ENCODE measurements at places on chromosomes 7 and 10.
A peak's percentile ranks its signal among the peaks of the same experiment; 100 is the strongest.

GRCh38 chr7:69564454-69565417, 33.5 kb upstream of the AUTS2 start:
- DNase-seq = no peak

DNA sequence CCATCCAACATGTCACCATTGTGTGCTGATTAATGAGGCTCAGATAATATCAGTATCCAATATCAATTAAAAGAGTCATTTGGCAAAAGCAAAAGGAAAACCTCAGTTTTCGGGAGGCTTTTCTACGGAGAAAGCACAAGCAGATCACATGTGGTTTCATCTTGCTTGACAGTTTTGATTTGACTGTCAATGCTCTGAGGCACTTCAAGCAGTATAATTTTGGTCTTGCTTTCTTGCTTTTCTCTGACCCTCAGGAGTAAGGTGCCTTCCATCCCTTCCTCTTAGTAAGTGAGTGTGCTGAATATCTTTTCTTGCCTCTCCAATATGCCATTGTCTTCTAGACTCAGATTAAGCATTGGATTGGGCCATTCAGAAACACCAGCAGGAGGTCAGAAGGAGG, 115.5 kb upstream of the CALCR start:
- DNase-seq = no peak

- no peak for DNase-seq
These were observed 23.4 kb downstream of the PROSER2 start for GRCh38 chr10:11846542-11846941.

GRCh38 chr10:131070856-131071255, 240.7 kb downstream of the TCERG1L start:
- no peak for DNase-seq

DNA sequence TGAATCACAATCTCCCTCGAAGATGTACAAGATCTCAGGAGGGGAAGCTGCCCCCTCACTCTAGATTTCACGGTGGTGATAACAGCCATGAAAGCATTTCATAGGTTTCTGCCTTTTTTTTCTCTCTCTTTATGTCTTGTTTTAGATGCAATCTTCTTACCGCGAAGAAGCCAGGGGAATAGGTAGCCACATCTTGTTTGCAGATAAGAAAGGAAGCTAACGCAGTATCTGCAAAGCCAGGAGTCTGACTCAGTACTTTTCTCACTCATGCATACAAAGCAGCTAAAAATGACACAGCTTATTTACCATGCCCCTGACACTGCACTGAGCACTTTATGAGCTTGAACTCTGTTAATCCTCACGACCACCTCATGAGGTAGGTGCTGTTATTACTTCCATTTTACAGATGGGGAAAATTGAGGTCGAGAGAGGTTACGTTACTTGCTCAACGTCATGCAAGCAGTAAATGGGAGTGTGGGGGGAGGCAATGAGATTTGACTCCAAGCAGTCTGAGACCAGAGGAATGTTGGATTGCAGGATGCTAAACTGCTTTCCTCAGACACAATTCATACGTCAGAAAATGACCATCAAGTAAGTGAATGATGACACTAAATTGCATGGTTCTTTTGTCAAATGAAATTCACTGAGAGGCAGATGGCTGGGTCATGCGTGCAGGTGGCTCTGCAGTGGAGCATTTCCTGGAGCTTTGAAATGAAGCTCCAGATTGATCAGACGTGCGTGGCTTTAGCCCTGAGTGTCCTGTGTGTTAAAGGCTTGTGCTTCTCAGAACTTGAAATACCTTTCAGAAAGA, 3.3 kb downstream of the MAP3K8 start:
- no peak for DNase-seq

GRCh38 chr10:52226197-52226847, 87.8 kb upstream of the DKK1 start:
- no peak for DNase-seq

DNA sequence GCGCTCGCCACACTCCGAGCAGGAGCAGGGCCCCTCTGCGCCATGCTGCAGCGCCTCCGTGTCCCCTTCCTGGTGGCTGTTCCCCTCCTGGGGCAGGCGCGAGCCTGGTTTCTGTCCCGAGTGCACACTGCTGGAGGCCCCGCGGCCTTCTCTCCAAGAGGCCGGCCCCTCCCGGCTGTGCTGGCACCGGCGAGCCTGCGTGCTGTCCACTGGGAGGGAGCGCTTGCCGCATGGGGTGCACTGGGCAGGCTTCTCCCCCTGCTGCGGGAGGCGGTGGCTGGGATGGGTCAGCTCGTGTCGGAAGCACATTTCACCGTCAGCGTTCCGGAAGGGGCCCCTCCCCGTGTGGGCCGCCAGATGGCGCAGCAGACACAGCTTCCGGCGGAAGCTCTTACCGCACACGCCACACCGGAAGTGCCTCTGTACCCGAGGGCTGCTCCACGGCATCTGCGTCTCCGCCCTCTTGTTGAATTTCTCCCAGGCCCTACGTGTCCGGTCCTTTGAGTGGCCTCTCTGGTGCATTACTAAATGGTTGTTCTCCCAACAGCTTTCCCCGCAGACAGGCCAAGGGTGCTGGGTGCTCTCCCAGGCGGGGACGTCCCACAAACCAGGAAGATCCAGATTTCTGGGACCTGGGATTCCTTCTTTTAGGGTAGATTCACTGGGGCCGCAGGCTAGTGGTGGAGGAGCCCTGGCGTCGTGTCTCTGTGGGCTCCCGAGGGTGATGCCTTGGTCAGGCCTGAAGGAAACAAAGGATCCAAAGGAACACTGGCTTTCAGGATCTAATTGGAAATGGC, 18.7 kb downstream of the ZNF786 start:
- DNase-seq = peak; percentile 33

DNA sequence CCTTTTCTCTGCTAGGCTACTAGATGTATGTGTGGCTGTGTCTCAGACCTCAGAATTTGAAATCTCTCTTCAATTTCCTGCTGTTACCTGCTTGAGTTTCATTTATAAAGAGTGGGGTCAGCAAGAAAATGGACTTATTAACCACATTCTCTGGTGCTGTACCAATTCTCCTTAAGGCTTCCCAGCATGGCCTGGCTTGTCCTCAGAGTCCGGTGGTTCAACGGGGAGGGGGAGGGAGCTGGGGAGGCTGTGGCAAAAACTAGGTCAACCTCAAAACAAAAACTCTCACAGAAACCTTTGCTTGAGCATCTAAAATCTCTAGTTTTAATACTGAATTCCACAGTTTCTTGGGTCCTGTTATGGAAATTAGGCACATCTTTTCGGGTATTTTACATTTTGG, 389.1 kb upstream of the COBL start:
- DNase-seq = no peak

GRCh38 chr10:133298466-133298865, 10.2 kb downstream of the TUBGCP2 start:
- DNase-seq = no peak

GRCh38 chr10:123150271-123150985, 2.5 kb downstream of the HMX2 start:
- DNase-seq = no peak

GRCh38 chr10:108252771-108253170, 1088.3 kb upstream of the SORCS1 start:
- DNase-seq = no peak

- peak; percentile 28 for DNase-seq
These were observed 1.0 kb downstream of the UBTD1 start for GRCh38 chr10:97499561-97500296.

- DNase-seq = no peak
These were observed 16.9 kb upstream of the PRF1 start for GRCh38 chr10:70619271-70620019.

GRCh38 chr7:137882261-137882668, 35.5 kb upstream of the DGKI start:
- DNase-seq = no peak

DNA sequence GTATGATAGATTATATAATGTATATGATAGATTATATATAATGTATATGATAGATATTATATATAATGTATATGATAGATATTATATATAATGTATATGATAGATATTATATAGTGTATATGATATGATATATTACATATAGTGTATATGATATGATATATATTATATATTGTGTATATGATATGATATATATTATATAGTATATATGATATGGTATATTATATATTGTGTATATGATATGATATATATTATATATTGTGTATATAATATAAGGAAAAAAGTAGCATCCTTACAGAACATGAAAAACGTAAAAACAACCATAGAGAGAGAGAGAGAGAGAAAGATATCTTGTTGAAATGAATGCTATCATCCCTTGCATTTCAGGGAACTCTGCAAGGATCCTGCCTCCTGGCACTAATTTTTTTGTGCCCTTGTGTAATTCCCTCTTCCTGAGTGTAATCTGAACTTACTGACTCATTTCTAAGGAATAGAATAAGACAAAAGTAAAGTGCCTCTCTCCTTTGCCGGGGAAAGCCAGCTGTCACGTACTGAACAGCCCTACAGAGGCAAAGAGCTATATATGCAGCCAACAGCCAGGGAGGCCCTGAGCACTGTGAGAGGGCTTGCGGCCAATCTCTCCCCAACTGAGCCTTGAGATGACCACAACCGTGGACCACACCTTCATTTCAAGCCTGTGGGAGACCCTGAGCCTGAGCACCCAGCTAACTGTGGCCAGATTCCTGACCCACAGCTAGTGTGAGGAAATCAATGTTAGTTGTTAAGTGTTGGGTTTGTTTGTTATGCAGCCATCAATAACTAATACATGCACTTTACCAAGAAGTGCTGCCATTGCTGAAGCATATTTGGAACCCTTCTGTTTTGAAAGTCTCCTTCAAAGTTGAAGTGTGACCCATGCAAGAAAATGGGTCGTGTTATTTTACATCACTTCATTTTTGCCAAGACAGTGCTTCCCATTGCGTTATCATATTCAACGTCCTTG, 61.1 kb upstream of the EZH2 start:
- DNase-seq = no peak

DNA sequence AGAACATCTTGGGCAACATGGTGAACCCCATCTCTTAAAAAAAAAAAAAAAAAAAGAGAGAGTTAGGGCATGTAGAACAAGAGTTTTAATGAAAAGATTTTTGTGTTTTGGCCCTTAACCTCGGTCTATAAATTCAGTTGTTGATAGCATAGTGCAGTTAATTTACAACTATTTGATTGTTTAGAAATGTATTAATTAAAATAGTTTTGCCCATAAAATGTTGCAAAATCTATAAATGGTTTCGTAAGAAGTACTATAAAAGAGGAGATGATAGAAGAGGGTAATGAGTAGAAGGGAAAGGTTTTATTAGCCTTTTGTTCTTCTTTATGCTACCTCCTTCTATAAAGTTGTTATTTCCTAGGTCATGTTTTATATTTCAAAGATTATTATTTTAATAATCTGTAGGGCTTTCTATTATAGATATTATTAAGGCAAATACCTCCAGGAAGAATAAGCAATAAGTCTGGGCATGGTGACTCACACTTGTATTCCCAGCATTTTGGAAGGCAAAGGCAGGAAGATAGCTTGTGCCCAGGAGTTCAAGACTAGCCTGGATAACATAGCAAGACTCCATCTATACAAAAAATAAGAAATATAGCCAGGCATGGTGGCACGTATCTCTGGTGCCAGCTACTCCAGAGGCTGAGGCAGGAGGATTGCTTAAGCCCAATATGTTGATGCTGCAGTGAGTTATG, 73.3 kb downstream of the MCU start:
- DNase-seq = no peak

- no peak for DNase-seq
These were observed 27.4 kb upstream of the DGKI start for GRCh38 chr7:137873979-137874777.

- DNase-seq = no peak
These were observed 194.0 kb downstream of the CFTR start for GRCh38 chr7:117673839-117674238.

DNA sequence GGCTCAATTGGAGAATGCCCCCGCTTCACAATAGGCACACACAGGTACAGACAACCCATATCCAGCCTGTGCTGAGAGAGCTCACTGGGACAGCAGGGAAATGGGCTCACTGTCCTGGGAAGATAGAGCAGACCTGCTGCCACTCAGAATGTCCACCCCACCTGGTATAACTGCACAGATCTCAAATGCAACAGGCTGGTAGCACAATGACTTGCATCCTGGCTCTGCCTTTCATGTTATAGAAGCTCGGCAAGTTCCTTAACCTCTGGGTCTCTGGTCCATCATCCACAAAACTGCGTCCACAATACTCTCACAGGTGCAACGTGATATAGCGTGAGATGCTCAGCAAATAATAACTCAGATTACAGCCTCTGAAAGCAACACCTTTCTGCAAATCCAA, 295.4 kb downstream of the GRID1 start:
- no peak for DNase-seq

GRCh38 chr7:95925236-95925635, 152.9 kb downstream of the DYNC1I1 start:
- DNase-seq = no peak

- no peak for DNase-seq
These were observed 290.8 kb upstream of the PCDH15 start for GRCh38 chr10:55091691-55092328.

DNA sequence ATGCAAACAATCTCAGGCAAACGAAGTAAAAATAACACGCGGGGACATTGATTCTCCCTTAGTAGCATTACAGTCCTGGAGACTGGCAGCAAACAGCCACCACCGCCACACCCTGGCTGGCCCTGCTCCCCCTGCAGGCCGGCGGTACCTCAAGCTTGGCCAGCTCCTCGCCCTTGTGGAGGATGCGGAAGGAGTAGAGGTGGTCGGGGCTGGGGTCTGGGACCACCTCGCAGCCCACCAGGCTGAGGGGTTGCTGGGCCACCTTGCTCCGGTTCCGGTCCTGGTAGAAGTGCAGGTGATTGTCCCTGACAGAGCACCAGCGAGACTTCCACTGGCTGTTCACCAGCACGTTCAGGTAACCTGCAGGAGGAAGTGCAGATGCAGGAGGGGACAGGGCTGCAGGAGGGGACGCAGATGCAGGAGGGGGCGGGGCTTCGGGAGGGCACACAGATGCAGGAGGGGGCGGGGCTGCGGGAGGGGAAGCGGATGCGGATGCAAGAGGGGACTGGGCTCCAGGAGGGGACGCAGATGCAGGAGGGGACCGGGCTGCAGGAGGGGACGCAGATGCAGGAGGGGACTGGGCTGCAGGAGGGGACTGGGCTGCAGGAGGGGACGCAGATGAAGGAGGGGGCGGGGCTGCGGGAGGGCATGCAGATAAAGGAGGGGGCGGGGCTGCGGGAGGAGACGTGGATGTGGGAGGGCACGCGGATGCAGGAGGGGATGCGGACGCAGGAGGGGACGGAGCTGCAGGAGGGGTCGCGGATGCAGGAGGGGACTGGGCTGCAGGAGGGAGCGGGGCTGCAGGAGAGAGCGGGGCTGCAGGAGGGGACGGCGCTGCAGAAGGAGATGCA, 65.7 kb downstream of the VWA2 start:
- peak; percentile 19 for DNase-seq

GRCh38 chr7:91050677-91051076, 213.6 kb upstream of the FZD1 start:
- DNase-seq = no peak

Measured in activated naive CD4-positive, alpha-beta T cell (primary cell).